ENCODE measurements at places on chromosomes 2 and 18.

DNA sequence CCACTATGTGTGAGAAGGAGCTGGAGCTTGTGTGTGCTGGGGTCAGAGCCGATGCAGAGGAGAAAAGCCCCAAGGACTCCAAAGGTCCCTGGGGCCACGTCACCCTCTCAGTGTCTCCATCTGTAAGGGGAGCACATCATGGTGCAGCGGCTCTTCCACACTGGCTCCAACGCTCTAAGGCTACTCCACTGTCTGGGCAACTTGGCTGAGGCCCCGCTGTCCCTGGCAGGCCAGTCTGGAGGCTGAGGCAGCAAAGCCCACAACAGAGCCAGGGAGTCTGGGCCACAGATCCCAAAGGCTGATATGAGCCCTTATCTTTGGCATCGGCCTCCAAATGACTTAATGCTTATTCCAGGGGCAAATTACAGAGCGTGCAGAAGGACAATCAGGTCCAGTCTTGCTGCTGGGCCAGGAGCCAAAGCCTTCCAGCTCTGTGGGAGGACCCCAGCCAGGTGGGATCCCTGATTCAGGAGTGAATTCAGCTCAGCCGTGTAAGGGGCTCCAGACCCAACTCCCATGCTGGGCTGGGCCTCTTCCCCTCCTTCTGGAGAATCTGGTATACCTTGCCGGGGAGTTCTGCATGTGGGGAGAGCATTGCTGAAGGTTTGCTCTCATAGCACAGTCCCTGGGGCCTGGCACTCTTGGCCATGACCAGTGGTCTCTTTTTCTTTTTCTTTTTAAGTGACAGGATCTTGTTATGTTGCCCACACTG lies 1.8 kb upstream of the DUSP2 start:
- peak; percentile 92 for DNase-seq

- DNase-seq: no peak
Observed at GRCh38 chr2:145079641-145080040, 559.7 kb upstream of the ZEB2 start.

DNA sequence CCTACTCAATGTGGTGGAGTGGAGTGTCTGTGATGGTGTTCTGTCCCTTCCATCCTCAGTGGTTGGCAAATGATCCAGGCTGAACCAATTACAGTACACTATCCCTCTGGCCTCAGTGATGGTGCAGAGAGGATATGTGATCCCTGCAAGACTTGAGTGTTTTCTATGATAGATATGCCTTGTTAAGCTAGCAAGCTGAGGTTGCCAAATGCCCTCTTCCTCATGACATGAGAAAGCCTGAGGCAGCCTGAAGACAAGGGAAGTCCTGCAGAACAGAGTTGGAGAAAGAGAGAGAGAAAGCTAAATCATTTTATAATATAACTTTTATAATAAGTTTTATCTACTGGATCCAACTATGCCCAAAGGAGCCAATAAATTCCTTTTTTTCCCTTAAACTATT lies 41.6 kb upstream of the GORASP2 start:
- no peak for DNase-seq

- DNase-seq: peak; percentile 30
Observed at GRCh38 chr2:182784777-182785176, 68.7 kb downstream of the DNAJC10 start.

DNA sequence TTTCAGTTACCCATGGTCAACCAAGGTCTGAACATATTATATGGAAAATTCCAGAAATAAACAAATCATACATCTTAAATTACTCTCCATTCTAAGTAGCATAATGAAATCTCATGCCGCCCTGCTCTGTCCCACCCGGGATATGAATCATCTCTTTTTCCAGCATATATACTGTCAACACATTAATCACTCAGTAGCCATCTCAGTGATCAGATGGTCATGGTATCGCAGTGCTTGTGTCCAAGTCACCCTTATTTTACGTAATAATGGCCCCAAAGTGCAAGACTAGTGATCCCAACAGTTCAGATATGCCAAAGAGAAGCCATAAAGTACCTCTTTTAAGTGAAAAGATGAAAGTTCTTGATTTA lies 43.8 kb downstream of the OSBPL6 start:
- DNase-seq: no peak

- DNase-seq: peak; percentile 51
Observed at GRCh38 chr2:133561045-133561852, 7.0 kb downstream of the NCKAP5 start.

DNA sequence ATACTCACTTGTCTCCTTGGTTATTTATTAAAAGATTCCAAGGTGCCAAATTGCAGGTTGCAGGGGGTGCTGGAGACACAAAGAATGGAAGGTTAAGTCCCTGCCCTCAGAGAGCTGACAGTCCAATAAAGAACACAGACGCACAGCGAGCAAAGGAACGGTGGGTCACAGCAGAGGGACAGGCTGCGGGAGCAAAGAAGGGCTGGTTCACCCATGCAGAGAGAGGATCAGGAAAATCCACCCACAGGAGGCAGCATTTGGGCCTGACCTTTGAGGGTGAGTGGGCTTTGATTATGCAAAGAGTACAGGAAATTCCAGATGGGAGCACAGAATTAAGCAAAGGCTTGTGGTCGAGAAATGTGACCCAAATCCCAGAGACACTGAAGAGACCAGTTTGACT lies 45.0 kb downstream of the ZBTB7C start:
- no peak for DNase-seq

GRCh38 chr18:7273301-7273921 lies 42.5 kb downstream of the LRRC30 start:
- no peak for DNase-seq

GRCh38 chr2:74097574-74097973 lies 50.1 kb downstream of the BOLA3 start:
- DNase-seq: no peak

DNA sequence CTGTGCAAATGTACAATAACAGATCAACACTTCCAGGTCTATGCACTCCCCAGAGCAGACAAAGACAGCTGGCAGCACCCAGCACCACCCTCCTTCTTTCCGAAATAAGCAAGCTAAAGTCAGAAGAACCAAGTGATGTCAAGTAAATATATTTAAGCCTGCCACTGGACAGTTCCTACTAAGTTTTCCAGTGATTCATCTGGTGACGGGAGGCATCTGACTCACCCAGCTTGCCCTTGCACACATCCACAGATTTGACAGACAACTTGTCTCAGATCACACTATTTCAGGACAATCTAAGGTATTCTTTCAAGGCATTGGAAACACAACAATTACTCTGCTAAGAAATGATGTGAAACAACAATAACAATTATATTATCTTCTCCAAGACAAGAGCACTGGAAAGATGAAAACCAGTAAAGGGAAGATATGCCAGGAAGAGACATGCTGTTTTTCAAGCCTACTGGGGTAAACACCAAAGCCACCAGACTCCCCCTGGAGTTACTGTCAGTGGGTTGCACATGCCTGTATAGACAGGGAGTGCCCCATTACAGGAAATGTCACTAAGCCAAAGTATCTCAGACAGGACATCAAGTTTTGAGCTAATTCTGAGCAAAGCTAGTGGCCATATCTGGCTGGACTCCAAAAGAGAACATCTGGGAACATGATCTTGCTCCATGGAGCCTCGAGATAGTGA lies 287.9 kb upstream of the KLHL29 start:
- DNase-seq: no peak

DNA sequence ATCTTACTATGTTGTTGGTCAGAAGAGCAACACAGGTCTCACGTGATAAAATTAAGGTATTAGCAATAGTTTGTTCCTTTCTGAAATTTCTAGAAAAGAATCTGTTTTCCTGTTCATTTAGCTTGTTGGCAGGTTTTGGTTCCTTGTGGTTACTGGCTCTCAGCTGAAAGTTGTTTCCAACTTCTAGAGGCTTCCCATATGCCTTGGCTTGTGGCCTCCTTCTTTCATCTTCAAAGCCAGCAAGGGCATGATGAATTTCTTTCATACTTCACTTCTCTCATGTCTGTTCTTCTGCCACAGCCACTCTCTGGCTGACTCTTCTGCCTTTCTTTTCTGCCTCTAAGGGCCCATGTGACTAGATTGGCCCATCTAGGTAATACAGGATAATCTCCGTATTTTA lies 193.7 kb downstream of the TRIB2 start:
- DNase-seq: no peak

DNA sequence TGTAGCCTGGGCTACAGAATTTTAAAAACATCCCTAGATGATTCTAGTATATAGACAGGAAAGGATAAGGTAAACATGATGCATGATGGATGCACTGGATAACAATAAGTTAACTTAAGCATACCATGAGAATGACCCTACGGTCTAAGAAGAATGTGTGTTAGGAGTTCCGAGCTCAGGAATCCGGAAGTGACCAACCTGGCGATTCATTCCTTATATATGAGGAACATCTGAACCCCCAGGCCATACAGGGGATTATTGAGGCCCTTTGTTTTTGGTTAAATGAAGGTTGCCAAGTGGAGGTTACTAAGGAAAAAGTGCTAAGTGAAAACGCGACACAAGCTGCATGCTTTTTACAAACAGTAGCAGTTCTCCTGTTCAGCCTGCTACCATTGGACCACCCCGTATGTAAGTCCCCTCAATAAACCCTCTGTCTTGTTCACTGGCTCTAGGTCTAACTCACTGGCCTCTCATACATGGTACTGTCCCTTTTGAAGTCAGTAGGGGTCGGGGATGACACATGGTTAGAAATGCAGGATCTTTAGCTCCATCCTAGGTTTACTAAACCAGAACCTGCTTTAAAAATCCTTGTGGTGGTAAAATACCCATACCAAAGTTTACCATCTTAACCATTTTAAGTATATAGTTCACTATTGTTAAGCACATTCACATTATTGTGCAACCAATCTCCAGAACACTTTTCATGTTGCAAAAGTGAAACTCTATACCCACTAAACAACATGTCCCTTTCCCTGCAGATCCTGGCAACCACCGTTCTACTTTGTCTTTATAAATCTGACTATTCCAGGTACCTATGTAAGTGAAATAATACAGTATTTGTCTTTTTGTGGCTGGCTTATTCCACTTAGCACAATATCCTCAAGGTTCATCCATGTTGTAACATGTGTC lies 111.0 kb upstream of the MAP4K3 start:
- DNase-seq: no peak

DNA sequence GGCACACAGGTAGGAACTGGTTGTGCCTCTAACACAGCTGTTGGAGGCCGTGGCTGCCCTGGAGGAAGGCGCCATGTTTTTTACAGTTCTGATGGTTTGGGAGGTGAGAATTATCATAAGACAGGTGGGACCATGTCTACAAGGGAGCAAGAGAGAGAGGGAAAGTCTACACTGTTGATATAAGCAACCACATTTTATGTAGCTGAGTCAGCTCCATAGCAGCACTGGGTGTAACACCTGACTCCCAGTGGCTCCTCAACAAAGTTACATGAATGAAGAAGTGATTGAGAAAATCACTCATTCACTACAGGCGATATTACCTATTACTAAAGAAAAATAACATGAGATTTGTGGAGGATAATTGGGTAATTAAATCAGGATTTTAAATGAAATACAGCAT lies 41.3 kb upstream of the ACAA2 start:
- DNase-seq: no peak

DNA sequence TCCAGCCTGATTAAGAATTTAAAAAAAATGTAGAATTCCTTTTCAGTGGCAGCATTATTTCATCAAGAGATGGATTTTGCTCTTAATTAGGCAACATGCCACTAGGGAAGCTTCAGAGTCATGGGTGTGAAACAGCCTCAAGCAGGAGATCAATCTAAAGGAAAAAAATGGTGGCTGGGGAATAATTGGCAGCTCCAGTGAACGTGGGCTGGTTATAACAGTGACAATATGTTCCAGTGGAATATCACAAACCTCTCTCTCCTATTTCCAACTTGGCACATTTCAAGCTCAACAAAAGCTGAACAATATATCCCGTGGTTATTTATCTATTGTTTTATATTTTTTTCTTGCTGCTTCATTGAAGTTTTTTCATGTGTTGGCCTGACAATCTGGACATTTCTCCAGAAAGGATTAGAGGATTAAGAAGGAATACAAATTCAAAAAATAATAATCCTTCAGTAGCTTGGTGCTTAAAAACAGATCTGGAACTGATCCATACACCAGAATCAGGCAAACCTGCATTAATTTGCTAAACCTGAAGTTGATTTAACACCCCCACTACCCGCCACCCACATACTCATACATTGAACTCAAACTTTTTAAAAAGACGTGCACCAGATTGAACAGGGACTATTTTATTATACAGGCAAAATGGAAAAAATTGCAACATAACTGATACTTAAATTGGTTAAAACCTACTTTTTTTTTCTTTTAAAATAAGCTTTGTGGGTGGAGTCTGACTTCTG lies 255.9 kb upstream of the SPRED2 start:
- no peak for DNase-seq

DNA sequence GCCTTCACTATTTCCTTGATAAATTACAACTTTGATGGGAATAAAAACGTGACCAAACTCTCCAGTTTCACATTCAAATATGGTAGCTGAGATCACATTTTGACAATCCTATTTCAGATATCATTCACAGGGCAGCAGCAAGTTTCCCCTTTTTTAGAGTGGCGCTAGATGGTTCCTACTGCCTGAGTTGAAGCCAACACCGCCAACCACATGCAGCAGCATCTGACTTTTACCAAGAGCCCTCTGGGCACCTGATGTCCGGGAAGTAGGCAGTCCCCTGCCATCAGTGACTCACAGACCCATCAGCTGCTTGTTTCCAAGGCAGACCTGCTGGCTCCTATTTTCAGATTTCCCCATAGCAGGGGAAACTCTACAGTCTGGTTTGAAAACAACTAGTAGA lies 4.0 kb upstream of the MREG start:
- DNase-seq: no peak

DNA sequence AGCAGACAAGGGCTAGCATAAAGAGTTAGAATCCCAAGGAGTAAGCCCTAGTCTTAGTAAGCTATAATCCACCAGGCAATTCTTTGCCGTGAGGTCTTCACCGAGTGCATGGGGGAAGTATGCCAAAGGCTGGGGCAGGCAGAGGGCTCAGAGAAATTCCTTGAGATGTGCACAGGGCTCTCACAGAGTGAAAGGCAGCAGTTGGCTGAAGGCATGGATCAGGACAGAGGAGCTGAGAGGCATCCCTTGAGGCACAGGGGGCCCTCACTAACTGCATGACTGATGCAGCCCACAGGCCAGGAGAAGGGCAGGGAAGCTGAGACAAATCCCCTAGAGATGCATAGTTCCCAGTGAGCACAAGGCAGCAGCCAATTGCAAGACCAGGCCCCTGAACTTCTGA lies 34.1 kb downstream of the PTH2R start:
- DNase-seq: no peak

Data from DMS79 (cell line).